ENCODE measurements at places on chromosomes 5 and 9. TPM values are rescaled to one million over a fixed set of nuclear protein-coding genes. Genes with fewer than 3 reads are reported as not detected.
A peak's percentile ranks its signal among the peaks of the same experiment; 100 is the strongest.

DNA sequence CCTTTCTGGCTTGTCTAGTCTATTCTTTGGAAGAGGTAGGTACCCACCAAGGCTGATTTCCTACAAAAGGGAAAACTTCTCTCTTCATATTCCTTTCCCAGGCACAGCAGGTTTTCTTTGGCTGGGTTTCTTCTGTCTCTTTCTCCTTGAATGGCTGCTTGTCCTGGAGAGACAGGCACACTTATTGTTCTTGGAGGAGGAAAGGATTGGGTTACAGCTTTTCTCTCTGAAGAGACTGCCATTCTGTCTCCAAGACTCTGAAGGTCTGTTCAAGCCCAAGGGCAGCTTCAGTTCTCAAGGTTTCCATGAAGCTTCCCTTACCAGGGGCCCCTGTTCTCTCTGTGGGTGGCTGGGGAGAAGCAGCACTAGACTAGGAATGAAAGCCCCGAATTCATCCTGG is 33.9 kb downstream of the ACTBL2 start:
- no peak for DNase-seq

DNA sequence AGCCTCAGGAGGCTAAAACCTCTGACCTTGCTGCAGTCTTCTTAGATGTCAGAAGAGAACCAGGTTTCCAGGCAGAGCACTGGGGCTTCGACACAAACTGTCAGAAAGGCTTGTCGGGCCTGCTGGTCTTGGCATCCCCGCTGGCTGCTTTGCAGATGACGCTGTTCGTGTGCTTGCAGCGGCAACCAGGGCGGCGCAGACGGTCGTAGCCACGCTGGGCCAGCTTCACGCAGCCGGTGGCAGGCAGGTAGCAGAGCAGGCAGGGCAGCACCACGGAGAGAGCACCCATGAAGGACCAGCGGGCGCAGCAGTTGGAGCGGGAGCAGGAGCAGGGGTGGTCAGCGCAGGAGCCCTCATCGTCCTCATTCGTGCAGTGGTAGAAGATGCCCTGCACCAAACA is 10.7 kb downstream of the SPRY4 start:
- DNase-seq, result no peak

- peak; percentile 27 for DNase-seq
These were observed 4.8 kb downstream of the HSDL2 start for GRCh38 chr9:112384690-112385089.

DNA sequence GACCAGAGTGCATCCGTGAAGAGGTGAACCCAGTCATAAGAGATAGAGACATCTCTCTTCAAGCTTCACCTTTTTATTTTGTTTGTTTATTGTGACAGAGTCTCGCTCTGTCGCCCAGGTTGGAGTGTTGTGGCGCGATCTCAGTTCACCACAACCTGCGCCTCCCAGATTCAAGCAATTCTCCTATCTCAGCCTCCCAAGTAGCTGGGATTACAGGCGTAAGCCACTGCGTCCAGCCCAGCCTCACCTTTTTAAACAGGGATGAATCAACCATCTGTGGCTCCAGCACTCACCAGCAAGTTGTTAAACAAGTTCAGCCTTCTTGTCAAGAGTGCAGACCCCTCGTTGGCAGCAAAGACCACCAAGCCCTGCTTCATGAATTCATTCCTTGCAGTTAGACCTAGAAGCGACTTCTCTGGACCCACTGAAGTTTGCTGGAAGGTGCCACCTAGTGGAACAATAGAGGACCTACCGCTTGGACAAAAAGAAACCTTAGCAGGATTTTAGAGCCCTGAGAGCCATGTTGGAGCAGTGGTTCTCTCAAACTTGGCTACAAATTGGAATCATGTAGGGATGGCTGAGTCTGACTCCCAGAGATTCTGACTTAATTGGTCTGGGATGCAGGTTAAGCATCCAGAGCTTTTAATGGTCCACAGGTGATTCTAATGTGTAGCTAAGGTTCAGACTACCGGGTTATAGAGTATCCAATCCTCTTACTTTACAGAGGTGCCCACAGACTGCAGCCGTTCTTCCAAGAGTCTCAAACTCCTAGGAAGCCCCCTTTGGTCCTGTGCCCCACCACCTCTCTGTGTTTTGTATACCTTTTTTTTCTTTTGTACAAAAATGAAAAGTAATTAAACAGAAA is 10.5 kb upstream of the GALNT10 start:
- DNase-seq, result peak; percentile 30

- DNase-seq, result no peak
These were observed 272.8 kb upstream of the IRX4 start for GRCh38 chr5:2155556-2155955.

GRCh38 chr5:152403046-152403445 is 2.0 kb downstream of the NMUR2 start:
- no peak for DNase-seq

GRCh38 chr9:78127279-78128225 is 95.9 kb upstream of the GNAQ start:
- DNase-seq, result no peak

DNA sequence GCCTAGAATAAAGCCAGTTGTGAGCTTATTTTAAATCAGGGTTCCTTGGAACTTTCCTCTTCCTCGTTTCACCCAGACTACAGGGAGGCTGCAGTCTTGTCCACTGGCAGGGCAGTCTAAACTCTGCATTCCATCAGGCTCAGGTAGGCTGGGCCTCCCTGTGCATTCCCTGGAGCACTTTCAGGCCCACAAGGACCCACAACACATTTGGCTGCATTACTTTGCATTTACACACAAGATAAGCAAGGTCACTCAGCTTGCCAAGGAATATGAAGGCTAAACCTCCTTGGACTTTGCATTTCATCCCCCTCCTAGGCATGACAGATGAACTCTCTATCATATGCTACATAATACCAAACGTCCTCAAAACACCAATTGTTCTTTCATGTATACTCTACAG is 104.2 kb downstream of the MARCHF3 start:
- DNase-seq, result no peak

DNA sequence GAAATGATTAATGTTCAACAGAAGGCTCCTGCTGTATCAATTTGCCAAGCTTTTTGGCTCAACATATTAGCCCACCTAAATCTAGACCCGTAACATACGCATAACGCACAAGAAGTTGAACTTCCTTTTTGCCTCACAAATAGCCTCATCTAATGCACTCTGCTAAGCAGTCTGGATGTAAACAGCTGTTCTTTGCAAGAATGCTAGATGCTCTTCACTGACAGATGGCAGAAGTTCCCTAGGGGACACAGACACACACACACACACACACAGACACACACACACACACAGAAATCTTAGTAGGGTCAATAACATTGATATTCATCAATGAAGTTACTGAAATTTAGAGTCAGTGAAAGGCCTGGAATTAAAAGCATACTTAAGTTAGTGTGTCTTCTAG is 13.2 kb upstream of the PCA3 start:
- DNase-seq, result no peak

DNA sequence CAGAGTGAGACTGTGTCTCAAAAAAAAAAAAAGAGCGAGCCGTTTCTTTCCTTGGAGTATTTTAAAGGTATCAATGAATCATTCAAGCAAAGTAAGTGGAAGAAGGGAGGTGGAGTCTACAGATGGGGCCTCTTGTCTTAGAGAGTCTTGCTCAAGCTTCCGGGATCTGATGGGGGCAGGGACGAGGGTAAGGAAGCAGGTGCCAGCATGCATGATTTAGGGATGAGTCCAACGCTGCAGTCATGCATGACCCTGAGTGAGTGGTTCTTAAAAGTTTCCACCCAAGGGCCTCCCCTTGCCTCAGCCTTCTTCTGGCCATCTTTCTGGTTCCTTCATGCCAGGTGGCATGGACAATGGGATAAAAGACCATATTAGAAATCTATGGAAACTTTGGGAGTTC is 79.6 kb downstream of the MYO10 start:
- no peak for DNase-seq

- no peak for DNase-seq
These were observed 149.1 kb upstream of the VCAN start for GRCh38 chr5:83322273-83322924.

GRCh38 chr9:5910413-5911057 is 19.8 kb downstream of the MLANA start:
- DNase-seq, result no peak

The SSBP2 gene
- 31.4 TPM for total RNA-seq

The ENHO gene
- not detected for total RNA-seq

The CDH9 gene
- total RNA-seq, result not detected

The PCDHB6 gene
- 0.33 TPM for total RNA-seq

The BTNL3 gene
- total RNA-seq, result not detected

The SPRY4 gene
- 6.7 TPM for total RNA-seq

The NIM1K gene
- total RNA-seq, result 0.52 TPM

The CDKN2B gene
- 9.6 TPM for total RNA-seq

The EDIL3 gene
- 4.7 TPM for total RNA-seq

Measured in body of pancreas (tissue), 4 donors.